Progenitor cell of endocrine pancreas (in vitro differentiated cells): ENCODE measurements at places on chromosomes 1 and 21. TPM values are rescaled to one million over a fixed set of nuclear protein-coding genes. Genes with fewer than 3 reads are reported as not detected.
A peak's percentile ranks its signal among the peaks of the same experiment; 100 is the strongest.

Gene DENND2D
- 2.6 and 3.0 TPM in 2 replicates for total RNA-seq

Gene NUDT4B
- 0.78 and 1.7 TPM in 2 replicates for total RNA-seq

Gene CNTN2
- total RNA-seq = not detected in 2 replicates

Gene GBP7
- not detected in 2 replicates for total RNA-seq

Gene GSTM1
- total RNA-seq = 39.0 and 39.1 TPM in 2 replicates

Gene CHD1L
- total RNA-seq = 79.6 and 80.3 TPM in 2 replicates

Gene CD1C
- not detected in 2 replicates for total RNA-seq

Gene LAX1
- not detected in 2 replicates for total RNA-seq

Gene OVAAL
- not detected in 2 replicates for total RNA-seq

Gene PDC
- total RNA-seq = not detected in 2 replicates

Gene NES
- total RNA-seq = 33.9 and 39.2 TPM in 2 replicates

Gene PRAMEF11
- total RNA-seq = not detected in 2 replicates

Gene ERICH3
- total RNA-seq = 1.1 and 1.5 TPM in 2 replicates

Gene AMPD2
- total RNA-seq = 91.6 and 94.5 TPM in 2 replicates

- DNase-seq = no peak
Observed at GRCh38 chr1:219010720-219011119, 163.0 kb upstream of the LYPLAL1 start.

DNA sequence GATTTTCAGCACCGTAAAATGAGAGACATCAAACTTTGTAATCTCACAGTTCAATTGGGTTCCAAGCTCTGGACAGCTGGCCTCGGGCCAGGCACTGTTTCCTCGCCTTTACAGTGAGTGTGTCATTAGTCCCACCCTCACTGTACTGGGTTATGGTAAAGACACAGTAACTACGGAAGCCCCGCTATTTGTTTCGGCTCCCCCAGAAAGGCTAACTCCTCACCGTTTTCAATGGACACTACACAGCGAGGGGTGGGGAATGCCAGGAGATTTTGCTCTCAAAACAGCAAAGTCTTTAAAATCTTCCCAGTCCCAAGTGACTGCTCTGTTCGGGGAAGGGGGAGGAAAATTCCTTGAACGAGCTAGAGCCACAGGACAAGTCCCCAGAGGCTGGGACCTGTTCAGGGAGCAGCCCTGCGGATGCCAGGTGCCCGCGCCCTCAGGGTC, 757 bp upstream of the SPSB1 start:
- DNase-seq = no peak

DNA sequence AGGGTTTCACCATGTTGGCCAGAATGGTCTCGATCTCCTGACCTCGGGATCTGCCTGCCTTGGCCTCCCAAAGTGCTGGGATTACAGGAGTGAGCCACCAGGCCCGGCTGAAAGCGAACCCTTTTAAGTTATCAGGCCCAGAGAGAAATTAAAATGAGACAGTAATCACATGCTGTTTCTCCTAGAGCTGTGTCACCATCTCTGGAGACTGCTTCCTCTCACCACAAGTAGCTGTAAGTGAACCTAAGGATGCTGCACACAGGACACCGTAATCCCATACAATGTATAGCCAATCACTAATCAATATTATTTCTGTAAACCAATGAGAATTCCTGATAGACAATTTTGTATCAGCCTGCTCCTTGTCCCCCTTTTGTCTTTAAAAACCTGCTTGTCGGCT, 5.7 kb upstream of the CSTB start:
- no peak for DNase-seq

- DNase-seq = no peak
Observed at GRCh38 chr1:214362188-214362882, 81.4 kb downstream of the SMYD2 start.

DNA sequence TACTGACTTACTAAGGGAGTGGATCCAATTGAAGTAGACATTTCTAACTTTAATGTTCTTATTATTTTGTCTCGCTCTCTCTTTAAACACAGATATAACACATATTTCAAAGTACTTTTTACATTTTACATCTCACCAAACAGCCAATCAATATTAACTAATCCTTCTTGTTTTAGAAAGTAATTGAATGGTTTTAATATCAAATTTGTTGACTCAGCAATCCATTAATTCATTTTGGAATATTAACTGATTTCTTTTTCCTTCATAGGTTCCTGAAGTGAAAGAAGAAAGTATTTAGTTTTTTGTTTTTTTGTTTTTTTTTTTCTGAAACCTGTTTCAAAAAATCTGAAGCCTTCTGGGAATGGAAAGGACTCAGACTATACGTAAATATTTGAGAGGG, 62.3 kb upstream of the DPYD start:
- DNase-seq = no peak

DNA sequence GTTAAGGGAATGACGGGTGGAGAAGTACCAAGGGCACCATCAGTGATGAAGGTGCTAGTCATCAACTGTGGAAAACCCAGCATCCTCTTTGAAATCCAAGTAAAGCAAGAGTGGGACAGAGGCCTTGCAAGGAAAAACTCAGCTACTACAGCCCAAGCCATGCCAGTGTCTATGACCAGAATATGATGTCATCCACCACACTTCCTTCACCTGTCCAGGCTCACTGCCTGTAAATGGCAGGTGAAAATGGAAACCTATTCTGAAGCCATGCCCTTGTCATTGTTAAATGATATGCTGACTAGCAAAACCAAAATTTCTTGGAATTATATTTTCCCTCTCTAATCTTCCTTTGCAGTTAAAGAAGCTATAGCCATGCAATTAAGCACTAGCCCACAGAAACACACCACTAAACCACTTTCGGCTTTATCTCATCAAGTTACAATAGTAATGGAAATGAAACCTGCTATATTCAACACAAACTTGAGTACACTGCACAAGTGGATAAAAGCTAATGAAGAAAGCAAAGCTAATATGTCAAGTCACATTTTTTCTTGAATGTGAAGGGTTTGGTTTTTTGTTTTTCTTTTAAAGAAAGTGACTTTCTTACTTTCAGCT, 96.3 kb upstream of the RALGPS2 start:
- DNase-seq = no peak

DNA sequence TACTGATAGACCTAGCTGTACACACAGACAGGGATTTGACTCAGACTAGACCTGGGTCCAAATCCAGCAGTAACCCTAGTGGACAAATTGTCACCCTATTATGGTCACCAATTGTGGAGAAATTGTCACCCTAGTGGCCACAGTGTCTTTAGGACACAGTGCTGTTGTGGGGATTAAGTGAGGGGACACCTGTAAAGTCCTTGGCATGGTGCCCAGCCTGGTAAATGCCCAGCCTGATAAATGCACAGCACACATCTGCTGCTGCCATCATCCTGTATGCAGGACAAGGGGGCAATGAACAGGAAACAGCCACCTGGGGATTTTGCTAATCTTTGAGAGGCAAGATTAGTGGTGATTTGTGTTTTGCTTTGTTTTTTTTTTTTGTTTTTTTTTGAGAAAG, 2.3 kb downstream of the TMEM61 start:
- no peak for DNase-seq

- no peak for DNase-seq
Observed at GRCh38 chr21:37273440-37273839, 6.3 kb upstream of the VPS26C start.

GRCh38 chr1:61181067-61182038, 99.0 kb downstream of the NFIA start:
- DNase-seq = no peak

DNA sequence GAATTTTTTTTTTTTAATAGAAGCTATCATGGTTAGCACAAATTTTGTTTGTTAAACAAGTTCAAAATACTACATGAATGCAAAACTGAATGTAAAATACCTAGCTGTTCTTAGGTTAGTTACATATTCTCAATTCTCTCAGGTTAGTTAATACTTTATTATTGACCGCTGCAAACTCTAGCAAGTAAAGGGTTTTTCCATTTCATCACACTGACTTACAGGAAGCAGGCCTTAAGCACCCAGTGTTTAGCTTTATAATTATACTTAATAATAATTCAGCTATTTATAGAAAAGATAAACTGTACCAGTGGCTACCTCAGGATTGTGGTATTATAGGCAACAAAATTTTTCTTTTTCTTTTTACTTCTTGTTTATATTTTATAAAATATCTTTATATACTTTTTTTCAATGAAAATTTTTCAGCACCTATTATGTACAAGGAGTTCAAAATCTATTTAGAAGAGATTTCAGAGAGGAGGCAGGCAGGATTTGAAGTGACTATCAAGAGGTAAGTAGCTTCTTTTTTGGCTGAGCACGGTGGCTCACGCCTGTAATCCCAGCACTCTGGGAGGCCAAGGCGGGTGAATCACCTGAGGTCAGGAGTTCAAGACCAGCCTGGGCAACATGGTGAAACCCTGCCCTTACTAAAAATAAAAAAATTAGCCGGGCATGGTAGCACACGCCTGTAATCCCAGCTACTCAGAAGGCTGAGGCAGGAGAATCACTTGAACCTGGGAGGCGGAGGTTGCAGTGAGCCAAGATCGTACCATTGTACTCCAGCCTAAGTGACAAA, 17.9 kb downstream of the PLPP3 start:
- DNase-seq = no peak

- peak; percentile 48 for DNase-seq
Observed at GRCh38 chr1:110524311-110525248, 5.6 kb upstream of the KCNA10 start.

GRCh38 chr1:231028682-231029081, 11.4 kb downstream of the FAM89A start:
- no peak for DNase-seq

DNA sequence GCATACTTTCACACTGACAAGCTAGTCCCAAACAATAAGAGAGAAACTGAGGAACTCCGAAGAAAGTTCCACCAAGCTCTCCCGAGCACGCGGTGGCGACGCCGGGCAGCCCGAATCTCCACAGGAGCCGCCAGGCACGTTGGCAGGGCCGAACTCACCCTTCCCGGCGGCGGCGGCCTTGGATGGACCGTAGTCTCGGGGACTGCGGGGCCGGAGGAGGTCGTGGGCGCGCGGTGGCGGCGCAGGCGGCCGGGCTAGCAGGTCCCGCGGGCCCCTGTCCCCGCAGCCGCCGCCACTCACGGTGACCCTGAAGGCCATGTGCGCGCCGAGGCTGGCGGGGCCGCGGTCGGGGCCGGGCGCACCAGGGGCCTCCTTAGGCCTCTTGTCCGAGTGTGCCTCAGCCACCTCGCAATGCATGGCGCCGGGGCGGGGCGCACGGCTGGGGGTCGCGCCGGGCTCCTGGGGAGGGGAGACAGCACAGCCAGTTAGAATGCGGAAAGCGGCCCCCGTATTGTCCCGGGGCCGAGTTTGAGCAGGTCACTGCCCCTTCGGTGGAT, 1.2 kb downstream of the GLIS1 start:
- peak; percentile 34 for DNase-seq

DNA sequence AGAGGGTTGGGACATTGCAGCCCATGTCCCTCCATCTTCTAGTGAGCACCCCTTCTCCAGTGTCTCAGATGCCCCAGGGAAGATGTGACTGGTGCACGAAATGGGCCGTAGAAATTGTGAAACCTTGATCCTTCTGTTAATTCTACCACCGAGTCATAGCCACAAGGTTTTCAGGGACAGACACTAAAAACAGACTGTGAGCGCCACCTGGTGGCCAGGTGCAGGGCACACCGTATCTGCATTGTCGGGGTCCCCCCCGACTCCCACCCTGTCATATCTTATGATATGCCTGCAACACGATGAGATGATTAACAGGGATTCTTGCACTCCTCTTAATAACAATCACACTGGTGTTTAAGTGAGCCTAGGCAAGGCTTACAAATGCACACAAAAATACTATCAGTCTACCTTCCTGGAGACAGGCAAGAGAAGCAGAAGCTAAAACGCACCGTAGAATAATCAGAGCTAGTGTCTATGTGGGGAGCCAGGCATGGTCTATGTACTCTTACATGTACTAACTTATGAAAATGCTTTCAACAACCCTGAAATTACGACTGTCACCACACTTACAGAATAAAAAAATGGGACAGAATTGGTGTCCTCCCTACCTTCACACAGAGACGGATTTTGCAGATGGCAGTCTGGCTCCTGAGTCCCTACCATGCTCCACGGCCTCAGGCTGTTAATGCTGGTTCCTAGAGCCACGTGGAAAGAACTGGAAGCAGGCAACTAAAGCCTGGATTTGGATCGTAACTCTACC, 57.9 kb downstream of the FHAD1 start:
- DNase-seq = peak; percentile 68

DNA sequence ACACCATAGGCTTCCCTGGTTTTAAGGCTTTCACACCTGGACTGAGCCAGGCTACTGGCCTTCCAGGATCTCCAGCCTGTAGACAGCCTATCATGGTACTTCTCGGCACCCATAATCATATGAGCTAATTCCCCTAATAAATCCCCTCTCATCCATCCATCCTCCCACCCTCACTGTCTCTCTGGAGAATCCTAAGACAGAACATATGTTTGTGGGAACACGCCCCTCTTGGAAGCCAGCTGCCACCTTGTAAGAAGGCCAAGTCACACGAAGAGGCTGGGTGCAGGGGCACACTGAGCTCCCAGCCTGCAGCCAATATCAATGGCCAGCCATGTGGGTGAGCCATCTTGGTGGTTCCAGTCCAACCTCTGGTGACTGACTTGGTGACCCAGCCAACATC, 7.4 kb downstream of the CLCC1 start:
- DNase-seq = no peak

GRCh38 chr21:36654324-36654723, 44.6 kb upstream of the SIM2 start:
- DNase-seq = no peak

GRCh38 chr1:67317803-67318202, 10.1 kb downstream of the IL12RB2 start:
- DNase-seq = no peak

- DNase-seq = no peak
Observed at GRCh38 chr21:21971384-21971783, 973.2 kb downstream of the NCAM2 start.

GRCh38 chr1:229985613-229986010, 81.4 kb upstream of the GALNT2 start:
- DNase-seq = no peak

- no peak for DNase-seq
Observed at GRCh38 chr1:10710489-10710888, 86.0 kb downstream of the CASZ1 start.

DNA sequence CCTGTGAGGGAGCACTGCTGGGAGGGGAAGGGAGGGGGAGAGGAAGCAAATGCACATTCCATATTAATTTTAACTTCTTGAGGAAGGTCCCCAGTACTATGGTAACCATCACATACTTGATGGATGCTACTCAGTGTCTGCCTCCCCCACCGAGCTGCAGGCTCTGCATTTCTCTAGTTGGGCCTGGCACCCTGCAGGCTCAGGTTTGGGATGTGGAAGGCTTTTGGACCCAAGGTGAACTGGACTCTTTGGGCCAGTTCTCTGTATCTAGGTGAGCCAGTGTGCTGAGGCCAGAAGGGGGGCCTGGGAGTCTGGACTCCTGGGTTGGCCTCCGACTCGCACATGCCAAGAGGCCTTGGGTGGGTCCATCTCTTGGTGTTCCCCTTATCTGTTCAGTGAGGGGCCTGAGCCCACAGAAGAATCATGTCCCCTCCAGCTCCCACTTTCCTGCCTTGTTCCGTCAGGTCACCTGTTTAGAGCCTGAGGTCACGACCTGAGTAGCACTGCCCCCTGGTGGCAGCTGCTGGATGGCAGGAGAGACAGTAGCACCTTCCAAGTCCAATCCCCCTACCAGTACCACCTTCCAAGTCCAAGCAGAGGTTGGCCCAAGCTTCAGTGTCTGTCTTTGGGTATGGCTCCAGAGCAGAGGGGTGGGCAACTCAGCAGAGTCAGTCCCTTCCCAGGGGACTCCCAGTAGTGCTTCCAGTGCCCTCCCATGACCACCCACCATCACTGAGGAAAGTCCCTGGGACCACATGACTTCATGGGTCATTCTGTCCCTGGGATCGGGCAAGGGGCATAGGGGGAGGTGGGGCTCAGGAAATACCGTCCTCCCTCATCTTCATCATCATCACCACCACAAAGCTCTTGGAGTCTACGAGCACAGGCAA, 241.8 kb downstream of the TRABD2B start:
- no peak for DNase-seq

GRCh38 chr1:29804181-29804899, 568.0 kb downstream of the PTPRU start:
- DNase-seq = no peak
